Hematopoietic multipotent progenitor cell (in vitro differentiated cells): ENCODE measurements at places on chromosomes 16 and 17. TPM values are rescaled to one million over a fixed set of nuclear protein-coding genes. Genes with fewer than 3 reads are reported as not detected.

- DNase-seq, result no peak
Observed at GRCh38 chr17:27525836-27526603, 69.8 kb downstream of the KSR1 start.

DNA sequence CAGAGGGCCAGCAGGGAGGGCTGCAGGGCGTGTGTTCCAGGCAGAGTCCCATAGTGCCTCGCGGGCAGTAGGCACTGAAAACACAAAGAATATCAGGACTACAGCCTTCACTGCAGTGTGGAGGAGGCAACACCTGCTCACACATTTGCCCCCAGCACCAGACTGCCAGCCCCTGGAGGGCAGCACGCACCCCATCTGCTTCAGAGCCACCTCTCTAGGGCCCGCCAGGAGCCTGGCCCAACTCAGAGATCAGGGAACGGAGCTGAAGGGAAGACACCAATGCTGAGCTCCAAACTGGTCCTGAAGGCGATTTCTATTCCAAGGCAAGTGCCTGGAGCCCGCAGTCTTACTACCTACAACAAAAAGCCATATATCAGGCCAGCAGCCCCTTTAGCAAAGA is 130.3 kb downstream of the ZNF423 start:
- DNase-seq, result no peak

DNA sequence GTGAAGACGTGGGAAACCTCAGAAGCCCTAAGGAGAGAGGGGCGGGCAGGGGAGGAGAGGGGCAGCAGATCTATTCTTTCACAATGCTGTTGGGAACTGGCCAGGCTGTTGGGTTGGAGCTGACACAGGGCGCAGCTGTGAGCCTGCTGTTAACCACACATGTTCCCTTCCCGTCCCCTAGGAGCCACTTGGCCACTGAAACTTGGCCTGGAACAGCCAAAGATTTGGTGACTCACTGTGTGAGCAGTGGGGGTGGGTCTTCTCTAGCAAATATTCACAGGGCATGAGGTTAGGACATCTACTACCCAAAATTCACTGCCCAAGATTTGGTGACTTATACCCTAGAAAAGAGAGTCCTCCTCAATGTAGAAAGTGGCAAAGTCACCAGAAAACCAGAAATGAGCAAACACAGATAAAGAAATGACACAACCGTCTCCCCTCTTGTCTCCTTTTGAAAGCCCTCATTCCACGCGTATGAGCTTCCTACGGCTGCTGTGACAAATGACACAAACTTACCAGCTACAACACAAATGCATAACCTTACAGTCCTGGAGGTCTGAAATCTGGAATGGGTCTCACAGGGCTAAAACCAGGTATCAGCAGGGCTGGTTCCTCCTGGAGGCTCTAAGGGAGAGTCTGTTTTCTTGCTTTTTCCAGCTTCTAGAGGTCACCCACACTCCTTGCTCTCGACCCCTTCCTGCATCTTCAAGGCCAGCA is 6.3 kb downstream of the TBC1D16 start:
- DNase-seq, result peak; percentile 24

GRCh38 chr16:89581861-89582563 is 6.5 kb downstream of the CPNE7 start:
- no peak for DNase-seq

- DNase-seq, result no peak
Observed at GRCh38 chr17:29526322-29526721, 40.5 kb downstream of the ABHD15 start.

- DNase-seq, result no peak
Observed at GRCh38 chr16:24318680-24319079, 62.5 kb downstream of the CACNG3 start.

DNA sequence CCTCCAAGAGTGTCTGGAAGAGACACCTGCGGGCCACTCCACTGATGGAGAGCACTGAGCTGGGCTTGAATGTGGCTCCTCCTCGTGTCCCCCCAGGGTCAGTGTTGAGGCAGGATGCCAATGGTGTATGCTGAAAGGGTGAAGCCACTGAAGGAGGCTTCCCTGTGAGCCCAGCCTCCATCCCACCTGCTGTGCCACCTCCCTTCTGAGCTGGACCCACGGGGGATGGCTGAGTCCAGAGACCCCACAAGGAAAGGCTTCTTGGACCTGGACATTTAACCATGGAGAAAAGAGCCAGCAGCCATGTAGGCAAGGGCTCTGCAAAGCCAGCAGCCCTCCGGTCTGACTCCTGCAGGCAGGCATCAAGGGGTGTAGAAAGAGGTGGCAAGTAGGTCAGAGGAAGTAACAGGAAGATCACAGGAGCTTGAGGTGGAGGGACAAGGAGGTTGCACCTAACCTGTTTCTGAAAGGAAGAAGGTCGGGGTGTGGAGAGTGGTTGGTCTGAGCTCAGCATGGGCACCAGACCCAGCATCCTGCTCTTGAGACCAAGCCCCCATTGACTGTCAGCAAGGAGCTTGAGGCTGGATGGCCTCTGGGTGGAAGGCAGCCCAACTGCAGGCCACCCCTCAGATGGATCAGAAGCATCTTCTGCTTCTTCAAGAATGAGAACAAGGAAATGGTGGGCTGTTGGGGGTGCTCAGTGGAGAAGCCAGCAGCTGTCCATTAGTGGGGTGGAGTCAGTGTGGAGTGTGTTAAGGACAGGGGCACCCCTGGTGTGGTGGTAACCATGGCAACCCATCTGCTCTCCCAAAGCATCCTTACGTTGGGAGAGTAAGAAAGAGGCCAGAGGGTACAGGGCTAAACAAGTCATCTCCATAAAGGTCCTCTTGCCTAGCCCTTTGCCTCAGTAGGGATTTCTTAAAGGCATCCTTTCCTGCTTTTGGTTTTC is 80.7 kb downstream of the PLD6 start:
- no peak for DNase-seq

MYADML2 gene
- not detected for total RNA-seq

ALOX15 gene
- 0.27 TPM for total RNA-seq
